Activated T-cell treated with anti-CD3 and anti-CD28 coated beads, Interleukin-2, amount 50 U/mL, for 72 hours (primary cell): ENCODE measurements at places on chromosomes 1 and 21.
A peak's percentile ranks its signal among the peaks of the same experiment; 100 is the strongest.

DNA sequence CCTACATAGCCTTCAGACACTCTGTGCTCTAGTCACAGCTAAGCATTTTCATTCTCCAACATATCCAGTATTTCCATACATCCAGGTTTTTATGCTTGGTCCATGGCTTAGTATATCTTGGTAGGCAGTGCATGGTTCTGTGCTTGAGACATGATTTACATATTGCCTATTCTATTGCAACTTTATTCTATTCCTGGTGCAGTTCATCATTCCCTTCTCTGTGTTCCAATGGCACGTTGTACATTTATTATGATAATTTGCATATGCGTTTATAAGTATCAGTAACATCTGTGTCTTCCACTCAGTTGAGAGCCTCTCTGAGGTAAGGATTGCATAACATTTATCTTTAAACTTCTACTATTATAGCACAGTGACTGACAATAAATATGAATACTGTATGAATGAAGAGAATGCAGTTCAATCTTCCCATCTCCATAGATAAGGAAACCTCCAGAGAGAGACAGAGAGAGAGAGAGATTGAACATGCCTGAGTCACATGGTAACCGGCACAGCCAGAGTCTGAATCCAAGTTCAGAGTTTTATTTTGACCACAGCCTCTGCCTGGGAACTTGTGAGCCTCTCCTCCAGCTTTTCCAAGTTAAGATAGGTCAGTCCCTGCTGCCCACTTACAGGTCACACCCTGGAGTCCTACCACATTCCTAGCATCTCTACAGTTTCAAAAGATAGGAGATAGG lies 41.5 kb downstream of the PLPPR5 start:
- H3K4me1 ChIP-seq, result peaks cover 11% of the 10 kb centered on the region
- no peak overlapping the region for H3K27ac ChIP-seq
- peaks cover 9% of the 10 kb centered on the region for H3K27me3 ChIP-seq
- no peak for DNase-seq

DNA sequence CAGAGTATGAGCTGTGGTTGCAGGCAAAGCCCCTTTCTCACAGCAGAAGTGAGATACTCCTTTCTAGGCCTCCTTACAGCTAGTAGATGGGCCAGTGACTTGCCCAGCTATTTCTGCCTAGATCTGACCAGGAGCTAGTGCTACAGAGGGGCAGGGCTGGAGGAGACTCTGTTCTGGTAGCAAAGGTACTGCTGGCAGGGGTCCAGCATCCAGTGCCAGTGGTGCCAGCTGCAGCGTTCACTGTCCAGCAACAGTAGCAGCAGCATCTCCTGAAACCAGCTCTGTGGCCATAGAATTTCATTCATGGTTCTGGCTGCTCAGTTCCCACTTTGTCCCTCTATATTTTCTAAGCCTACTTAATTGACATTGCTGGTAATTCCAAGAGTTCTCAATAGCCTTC lies 62.5 kb upstream of the CNN3 start:
- no peak for DNase-seq
- H3K4me1 ChIP-seq, result peaks cover 7% of the 10 kb centered on the region
- H3K36me3 ChIP-seq, result no peaks in the 10 kb centered on the region
- H3K4me3 ChIP-seq, result no peak overlapping the region
- H3K27me3 ChIP-seq, result no peaks in the 10 kb centered on the region

DNA sequence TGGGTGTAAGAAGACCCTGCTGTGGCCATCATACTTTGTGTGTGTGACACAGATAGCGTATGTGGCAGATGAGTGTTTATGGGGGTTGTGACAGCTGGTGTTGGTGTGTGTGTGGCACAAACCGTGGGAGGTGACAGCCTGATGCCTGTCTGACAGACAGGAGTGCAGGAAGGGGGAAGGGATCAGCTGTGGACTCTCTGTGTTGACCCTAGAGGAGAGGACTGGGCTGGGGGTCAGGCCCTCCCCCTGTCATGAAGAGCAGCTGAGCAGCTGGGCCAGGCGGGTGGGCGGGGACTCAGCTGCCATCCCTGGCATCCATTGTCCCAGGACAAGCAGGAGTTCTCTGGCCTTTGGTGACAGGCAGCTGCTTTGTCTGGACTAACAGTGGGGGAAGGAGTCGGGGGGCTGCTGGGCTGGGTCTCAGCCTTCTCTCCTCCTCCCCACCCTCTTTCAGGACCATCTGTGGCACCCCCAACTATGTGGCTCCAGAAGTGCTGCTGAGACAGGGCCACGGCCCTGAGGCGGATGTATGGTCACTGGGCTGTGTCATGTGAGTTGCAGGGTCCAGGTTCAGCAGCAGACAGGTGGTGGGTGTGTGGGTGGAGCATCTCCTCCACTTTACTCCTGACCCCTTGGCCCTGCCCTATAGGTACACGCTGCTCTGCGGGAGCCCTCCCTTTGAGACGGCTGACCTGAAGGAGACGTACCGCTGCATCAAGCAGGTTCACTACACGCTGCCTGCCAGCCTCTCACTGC lies 2.3 kb downstream of the PLK3 start:
- peaks cover 16% of the 10 kb centered on the region for H3K36me3 ChIP-seq
- peak overlapping the region; percentile 78 for H3K27ac ChIP-seq
- peak overlapping the region; percentile 84 for H3K4me3 ChIP-seq
- peaks cover 74% of the 10 kb centered on the region for H3K4me1 ChIP-seq
- DNase-seq, result no peak

- H3K27ac ChIP-seq, result no peak overlapping the region
- no peaks in the 10 kb centered on the region for H3K27me3 ChIP-seq
- H3K36me3 ChIP-seq, result peaks cover 12% of the 10 kb centered on the region
- H3K4me3 ChIP-seq, result no peak overlapping the region
Observed at GRCh38 chr21:44383216-44383615, 29.8 kb downstream of the TRPM2 start.

- no peak overlapping the region for H3K4me3 ChIP-seq
- no peaks in the 10 kb centered on the region for H3K4me1 ChIP-seq
- peaks cover 9% of the 10 kb centered on the region for H3K27me3 ChIP-seq
- no peak for DNase-seq
- H3K27ac ChIP-seq, result no peak overlapping the region
- no peaks in the 10 kb centered on the region for H3K36me3 ChIP-seq
Observed at GRCh38 chr1:204161609-204162493, 4.3 kb downstream of the REN start.

DNA sequence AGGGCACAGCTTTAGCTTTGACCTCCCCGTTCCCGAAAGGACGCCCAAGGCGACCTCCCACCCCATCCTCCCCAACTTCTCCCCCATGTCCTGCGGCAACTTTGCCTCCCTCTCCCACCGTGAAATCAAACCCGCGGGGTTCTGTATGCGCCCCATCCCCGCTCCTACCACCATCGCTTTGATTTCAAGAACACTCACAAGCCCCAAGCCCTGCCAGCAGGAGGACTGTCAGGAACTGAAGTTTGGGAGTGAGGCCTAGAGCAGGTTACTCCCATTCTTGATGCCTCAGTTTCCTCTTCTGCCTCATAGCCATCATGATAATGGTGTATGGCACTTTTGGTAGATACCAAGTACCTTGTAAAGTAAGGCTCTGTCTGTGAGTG lies 2.3 kb downstream of the PTPRU start:
- H3K36me3 ChIP-seq, result peaks cover 6% of the 10 kb centered on the region
- no peak for DNase-seq
- no peak overlapping the region for H3K27ac ChIP-seq

- H3K36me3 ChIP-seq, result peaks cover 2% of the 10 kb centered on the region
- peak overlapping the region; percentile 35 for H3K27ac ChIP-seq
- no peaks in the 10 kb centered on the region for H3K27me3 ChIP-seq
- no peaks in the 10 kb centered on the region for H3K4me1 ChIP-seq
- H3K4me3 ChIP-seq, result no peak overlapping the region
Observed at GRCh38 chr1:180881806-180882509, 30.7 kb upstream of the KIAA1614 start.

DNA sequence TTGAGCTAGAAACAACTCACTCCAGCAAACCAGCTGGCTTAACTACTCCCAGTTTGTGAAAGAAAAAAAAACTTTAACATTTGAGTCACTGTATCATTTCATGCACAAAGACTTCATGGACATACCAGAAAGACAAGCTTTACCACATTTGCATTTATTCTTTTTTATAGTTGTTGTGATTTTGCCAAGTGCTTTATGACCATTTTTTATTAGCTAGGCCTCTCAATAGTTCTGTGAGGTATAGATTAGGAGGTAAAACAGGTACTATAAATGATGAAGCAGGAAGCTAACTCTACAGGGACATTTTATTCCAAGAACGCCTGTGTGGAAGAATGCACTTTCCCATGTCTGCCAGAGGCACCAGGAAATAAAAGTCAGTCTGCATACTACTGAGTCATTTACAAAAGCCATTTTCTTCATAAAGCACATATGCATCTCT lies 8.2 kb upstream of the DENND1B start:
- no peaks in the 10 kb centered on the region for H3K36me3 ChIP-seq
- no peaks in the 10 kb centered on the region for H3K27me3 ChIP-seq
- no peak overlapping the region for H3K27ac ChIP-seq
- H3K4me1 ChIP-seq, result peaks cover 9% of the 10 kb centered on the region
- DNase-seq, result no peak

- DNase-seq, result no peak
- no peaks in the 10 kb centered on the region for H3K36me3 ChIP-seq
- no peaks in the 10 kb centered on the region for H3K4me1 ChIP-seq
- H3K4me3 ChIP-seq, result no peak overlapping the region
- H3K27me3 ChIP-seq, result peaks cover 18% of the 10 kb centered on the region
Observed at GRCh38 chr1:175812936-175813335, 69.5 kb upstream of the TNR start.

- no peak overlapping the region for H3K27ac ChIP-seq
- H3K36me3 ChIP-seq, result peaks cover 5% of the 10 kb centered on the region
- H3K4me1 ChIP-seq, result peaks cover 48% of the 10 kb centered on the region
- peaks cover 33% of the 10 kb centered on the region for H3K27me3 ChIP-seq
Observed at GRCh38 chr21:38955495-38955894, 149.8 kb downstream of the ETS2 start.
